ENCODE measurements at places on chromosomes 3 and 15.
A peak's percentile ranks its signal among the peaks of the same experiment; 100 is the strongest.

DNA sequence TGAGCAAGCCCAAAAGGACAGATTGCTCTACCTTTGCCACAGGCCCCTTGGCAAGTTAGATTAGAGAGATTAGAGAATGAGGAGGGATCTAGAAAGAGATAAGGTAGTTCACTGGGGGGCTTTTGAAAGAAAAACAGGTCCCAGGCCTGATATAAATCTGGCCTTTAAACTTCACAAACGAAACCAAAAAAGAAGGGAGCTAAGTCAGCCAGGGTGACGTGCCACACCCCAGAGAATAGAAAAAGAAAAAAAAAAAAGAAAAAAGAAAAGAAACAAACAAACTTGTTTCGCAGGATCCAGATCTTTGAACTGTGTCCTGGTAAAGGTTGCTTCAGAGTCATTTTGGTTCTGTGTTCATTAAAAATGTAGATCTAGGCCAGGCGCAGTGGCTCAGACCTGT lies 3.6 kb downstream of the KAT2B start:
- peak; percentile 49 for DNase-seq

GRCh38 chr15:39580117-39580484 lies 778 bp upstream of the THBS1 start:
- DNase-seq, result peak; percentile 89

GRCh38 chr15:63834500-63835210 lies 907 bp upstream of the HERC1 start:
- DNase-seq, result no peak

GRCh38 chr3:161310649-161311423 lies 60.5 kb downstream of the SPTSSB start:
- DNase-seq, result peak; percentile 9

GRCh38 chr15:57782731-57783130 lies 76.2 kb downstream of the POLR2M start:
- DNase-seq, result no peak

DNA sequence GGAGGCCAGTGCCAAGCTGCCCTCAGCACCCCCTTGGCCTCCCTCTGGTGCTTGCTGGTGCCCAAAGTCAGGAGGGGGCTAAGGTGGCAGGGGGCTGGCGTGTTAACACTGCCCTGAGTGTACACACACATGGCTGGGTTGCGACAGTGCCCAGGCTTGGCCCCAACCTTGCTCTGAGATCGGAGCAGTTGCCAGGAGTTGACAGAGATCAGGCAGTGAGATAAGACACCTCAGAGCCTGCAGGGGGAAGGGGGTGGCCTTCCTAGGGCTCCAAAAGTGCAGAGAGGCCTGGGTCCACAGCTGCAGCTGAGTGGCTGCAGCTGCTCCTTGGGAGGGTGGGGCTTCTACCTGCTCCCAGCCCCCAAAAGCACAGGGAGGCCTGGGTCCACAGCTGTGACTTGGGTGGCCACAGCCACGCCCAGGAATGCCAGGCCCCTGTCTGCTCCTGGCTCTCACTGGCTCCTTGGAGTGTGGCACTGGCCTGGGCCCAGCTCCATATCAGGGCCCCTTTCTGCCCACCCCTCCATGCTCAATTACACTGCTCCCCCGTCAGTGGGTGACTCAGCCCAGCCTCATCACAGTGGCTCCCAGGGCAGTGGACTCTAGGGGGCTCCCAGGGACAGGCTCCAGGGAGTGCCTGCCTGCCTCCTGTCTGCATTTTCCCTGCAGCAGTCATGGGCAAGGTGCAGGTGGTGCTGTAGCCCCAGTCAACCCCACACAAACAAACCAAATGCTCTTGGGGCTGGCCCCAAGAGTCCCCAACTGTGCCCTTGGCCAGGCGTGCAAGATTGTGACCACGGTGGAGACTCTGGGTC lies 56.4 kb upstream of the C15orf39 start:
- DNase-seq, result no peak

DNA sequence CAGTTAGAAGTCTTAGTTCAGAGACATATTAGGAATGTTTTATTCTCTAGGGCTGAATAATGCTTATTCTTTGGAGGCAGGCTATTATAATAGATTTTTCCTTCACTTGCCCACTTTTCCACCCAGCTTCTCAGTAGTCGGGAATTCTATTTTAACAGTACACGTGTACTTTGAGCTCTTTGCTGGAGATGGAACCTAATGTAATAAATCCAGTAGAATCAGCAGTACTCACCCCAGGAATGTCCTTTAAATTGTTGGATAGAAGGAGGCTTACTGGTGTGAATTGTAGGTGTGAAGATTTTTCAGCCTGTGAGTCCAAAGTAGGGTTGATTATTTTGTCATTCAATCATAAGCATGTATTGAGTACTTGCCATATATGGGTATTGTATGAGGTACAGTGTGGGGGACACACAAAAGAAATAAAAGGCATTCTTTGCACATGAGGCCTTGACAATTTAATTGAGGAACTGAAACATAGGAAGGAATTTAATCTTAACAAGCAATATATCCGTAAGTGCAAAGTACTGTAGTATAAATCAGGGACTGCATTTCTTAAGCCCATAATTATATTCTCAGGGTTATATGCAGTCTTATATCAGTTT lies 29.5 kb upstream of the MGA start:
- DNase-seq, result no peak

DNA sequence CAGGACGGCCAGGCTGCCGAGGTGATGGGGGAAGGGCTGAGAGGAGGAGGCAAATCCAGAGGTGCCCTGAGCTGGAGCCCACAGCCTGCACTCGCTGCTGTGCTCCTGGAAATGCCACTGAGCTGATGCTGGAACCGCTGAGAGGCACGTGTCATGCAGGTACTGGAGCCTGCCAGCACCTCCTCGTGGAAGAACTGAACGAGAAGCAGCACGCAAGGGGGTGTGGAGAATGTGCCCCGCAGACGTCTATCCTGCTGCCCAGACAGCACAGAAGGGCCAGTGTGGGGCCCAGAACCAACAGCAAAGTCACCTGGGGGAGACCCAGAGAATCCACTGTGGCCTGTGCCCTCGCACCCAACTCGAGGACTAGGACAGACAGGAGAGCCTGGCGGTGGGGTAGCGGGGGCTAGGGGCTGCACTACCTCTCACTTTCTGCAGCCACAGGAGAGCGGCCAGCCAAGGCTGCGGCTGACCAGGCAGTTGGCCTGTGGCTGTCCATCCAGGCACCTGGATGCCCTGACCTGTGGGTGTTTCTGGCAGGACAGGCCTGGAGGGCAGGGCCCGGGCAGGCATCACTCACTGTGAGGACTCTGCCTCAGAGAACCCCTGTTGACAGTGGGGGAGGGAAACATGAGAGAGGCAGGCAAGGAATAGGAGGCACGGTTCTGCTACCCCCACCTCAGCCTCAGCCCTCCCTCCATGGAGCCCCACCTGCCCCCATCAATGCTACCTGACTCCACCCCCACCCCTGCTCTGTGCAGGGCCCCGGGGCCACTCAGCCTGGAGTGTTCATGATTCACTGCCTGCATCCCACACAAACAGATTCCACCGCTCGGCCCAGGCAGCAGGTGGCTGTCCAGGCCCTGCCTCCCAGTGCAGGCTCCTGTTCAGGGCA lies 213.1 kb downstream of the TBC1D2B start:
- no peak for DNase-seq

GRCh38 chr15:34018021-34018645 lies 20.9 kb downstream of the AVEN start:
- peak; percentile 18 for DNase-seq

DNA sequence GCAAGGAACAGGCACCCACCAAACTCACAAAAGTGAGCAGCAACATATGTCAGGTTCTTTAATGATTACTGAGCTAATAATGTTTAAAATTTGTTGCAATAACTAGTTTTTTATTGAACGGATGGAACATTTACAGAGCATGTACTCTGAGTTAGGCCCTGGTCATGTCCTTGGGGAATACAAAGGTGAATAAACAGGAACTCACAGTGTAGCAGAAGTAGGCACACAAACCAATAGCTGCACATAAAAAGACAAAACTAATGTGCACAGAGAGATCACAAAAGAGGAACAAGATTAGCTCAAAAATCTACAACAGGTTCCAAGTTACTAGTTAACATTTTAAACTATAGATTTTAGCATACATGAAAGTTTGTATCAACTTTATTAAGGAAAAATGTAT lies 505.3 kb upstream of the PPP2R3A start:
- DNase-seq, result no peak

DNA sequence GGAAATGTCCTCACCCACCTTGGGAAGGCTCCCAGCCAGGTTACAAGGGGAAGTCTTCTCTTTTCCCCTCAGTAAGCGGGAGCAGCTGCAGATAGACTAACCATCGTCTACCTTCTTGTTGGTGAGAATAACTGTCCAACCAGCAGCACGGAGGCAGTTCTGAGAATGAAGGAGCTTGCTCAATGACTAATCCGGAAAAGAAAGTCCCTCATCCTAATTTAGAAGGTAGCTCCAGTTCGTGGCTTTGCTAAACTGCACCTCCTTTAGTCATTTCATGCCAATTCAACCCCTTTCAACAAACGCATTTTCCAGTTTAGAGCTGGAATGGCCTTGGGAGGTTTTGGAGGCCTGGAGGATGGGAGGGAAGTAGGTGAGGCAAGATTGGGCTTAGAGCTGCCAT lies 527.4 kb upstream of the PROK2 start:
- no peak for DNase-seq

DNA sequence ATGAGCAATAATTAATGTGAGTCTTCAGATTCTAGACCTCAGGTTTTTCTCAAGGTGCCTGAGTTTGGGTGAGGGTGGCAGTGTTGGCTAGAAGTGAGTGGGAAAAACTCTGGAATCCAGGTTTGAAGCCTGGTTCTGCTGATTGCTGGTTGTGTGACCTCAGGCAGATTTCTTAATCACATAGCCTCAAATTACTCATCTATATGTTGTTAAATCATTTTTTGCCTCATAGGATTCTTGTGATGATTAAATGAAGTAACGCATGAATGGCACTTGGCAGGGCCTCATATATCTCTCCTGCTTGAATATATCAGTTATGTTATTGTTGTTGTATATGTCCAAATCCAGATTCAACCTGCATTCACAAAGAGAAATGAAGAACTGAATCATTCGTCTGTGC lies 60.5 kb downstream of the NR2F2 start:
- DNase-seq, result no peak

- DNase-seq, result no peak
These were observed 49.8 kb downstream of the KCNMB2 start for GRCh38 chr3:178586076-178586475.

GRCh38 chr3:167437428-167438139 lies 36.3 kb downstream of the SERPINI2 start:
- no peak for DNase-seq

DNA sequence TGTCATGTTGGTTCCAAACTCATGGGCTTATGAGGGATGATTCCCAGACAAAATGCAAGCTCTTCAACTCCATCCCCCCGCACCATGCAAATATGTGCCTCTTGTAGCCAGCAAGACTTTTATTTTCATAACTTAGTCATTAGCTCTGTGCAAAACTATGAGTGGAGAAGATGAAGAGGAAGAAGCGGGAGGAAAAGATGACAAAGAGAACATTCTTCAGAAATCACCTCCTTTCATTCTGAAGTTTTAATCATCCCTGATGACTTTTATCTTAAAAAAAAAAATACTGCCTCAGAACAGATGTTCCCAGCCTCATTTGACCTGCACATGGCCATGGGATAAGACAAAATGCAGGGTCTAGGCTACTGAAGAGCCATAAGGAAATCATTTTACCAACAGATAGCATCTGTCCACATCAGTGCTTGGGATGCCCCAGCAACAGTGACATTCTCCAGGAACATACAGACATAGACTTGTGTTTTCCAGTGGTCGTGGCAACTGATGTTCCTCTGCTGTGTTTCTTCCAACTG lies 145.5 kb downstream of the WNT5A start:
- no peak for DNase-seq
